ENCODE measurements at places on chromosomes 11 and 22. TPM values are rescaled to one million over a fixed set of nuclear protein-coding genes. Genes with fewer than 3 reads are reported as not detected.

The APOA4 gene
- not detected for total RNA-seq

The VSIG10L2 gene
- 0.27 TPM for total RNA-seq

- DNase-seq, result no peak
Observed at GRCh38 chr11:131408025-131408640, 37.7 kb downstream of the NTM start.

DNA sequence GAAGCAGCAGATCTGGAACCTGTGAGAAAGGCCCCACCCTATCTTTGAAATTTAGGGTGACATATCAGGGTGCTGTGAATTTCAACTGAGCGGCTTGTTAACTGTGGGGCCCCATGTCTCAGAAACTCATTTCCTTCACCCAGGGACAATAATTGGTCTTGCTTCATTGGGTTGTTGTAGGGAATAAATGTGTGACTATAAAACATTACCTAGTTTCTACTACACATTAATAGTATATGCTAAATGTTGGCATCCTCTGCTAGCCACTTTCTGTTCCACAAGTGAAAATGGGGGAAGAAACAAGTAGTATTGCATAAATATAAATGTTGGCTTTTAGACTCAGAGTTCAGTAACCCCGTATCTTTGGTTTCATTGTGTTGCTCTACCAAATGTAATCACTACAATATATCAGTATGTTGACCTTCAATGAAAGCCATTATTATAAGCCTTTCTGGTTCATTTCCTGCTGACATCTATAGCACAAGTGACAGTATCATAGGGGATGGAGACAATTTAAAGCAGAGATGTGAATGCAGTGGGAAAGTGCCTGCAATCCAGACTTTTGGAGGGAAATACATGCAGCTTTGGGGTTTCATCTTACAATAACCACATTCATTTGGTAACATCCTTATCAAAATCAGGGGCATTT lies 905.5 kb upstream of the RAG2 start:
- DNase-seq, result no peak

DNA sequence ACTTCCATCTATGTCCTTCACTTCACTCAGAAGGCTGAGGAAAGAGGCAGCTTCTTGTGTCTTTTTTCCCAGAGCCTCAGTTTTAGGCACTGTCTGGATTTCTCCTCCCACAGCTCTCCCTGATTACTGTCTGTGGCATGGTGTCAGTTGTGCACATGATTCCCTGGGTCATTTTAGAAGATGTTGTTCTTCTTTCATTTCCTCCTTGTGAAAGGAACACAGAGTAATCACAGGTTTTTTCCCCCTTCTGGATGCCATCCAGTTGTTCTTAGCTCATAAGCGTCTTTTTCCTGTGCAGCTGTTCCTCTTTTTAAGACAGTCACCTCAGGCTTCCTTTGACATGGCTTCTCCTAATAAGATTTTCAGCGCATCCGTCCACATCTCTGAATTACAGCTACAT lies 212.2 kb downstream of the FAM181B start:
- DNase-seq, result no peak

The HOATZ gene
- total RNA-seq, result not detected

- no peak for DNase-seq
Observed at GRCh38 chr11:95531116-95531515, 258.5 kb downstream of the FAM76B start.

The GAL gene
- not detected for total RNA-seq

- no peak for DNase-seq
Observed at GRCh38 chr22:43151251-43152002, at the start of gene TSPO. Gene TSPO (plus strand): TSS chr22:43151559. CDS start chr22:43159239, 7,680 bp downstream.

DNA sequence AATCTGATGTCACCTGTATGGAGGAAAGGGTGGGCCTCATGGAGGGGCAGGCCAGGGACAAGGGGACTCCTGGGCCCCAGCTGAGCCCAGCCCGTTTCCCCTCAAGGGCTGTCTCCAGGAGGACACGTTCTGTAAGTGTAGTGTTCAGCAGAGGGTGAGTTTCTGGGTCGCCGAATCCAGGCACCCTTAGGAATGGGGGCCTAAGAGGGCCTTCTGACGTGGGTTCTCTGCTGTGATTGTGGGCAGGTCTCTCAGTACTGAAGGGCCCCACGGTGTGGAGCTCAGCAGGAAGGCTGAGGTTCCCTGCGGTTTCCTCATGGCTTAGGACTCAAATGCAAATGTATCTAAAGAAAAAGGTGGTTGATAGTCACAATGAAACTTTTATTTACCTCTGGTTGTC lies 6.5 kb downstream of the PTDSS2 start:
- no peak for DNase-seq

GRCh38 chr22:32573991-32574390 lies 99.4 kb downstream of the FBXO7 start:
- no peak for DNase-seq

DNA sequence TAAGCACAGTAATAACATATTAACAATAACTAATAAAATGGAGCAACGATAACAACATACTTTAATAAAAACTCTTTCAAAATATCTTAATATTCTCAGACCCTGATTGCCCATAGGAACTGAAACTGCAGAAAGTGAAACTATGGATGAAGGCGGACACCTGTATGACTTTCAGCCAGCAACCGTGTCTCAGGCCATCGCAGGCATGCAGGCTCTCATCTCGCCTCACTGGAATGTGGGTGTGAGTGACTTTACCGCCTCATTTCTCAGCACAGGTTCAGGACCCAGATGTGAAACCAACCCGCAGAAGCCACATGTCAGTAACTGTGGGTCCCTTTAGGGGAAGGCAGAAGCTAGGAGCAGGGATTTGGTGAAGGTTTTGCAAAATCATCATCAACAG lies 539.1 kb downstream of the FAM181B start:
- no peak for DNase-seq

The RBM4 gene
- total RNA-seq, result 68.6 TPM

DNA sequence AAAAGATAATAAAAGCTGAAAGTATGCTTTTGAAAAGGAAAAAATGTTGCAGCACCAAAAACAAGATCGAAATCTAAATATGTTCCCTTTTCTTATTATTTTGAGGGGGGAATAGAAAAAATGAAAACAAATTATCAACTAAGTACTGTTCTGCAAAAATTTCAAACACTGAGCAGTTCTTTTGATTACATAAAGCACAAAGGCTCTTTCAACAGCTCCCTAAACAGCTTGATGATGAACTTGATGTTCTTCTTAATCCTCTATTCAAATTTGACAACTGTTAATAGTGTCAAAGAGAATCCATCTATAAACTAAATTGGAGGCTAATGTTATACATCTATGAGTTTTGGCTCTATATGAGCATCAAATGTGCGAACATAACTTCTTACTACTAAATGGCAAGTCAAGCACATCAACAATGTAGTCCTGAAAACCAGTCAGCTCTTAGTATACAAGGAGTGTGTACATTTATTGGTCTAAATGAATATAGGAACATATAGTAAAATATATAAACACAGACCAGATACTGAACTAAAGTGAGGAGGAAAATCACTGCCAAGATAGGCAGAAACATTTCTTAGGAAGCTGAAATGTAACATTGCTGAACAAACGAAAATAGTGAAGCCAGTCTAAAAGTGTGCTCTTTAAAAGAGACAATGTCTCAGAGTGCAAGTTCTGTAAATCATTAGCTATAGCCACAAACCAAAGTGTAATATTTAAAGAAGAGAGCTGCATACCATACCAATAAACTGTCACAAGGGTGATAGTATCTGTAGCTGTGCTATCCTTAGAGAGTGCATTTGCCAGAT lies 94.3 kb downstream of the SOX6 start:
- DNase-seq, result no peak

GRCh38 chr11:44817207-44817949 lies 90.6 kb downstream of the TSPAN18 start:
- no peak for DNase-seq

DNA sequence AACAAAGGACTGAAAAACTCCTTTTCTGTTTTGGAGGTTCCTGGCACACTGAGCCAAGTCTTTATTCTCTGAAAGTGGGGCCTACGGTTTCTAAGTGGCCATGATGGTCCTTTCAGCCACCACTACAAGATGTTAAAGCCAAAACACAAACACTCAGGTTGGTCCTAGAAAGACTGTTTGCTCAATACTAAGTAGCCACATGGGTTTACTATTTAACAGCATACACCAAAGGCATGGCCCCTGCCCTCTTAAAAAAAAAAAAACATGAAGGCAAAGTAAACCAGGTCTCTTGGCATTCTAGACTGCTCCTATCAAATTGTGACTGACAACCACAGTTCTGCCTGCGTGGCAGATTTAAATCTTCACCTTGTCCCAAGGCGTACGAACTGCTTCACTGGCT lies 123.6 kb upstream of the BID start:
- no peak for DNase-seq

DNA sequence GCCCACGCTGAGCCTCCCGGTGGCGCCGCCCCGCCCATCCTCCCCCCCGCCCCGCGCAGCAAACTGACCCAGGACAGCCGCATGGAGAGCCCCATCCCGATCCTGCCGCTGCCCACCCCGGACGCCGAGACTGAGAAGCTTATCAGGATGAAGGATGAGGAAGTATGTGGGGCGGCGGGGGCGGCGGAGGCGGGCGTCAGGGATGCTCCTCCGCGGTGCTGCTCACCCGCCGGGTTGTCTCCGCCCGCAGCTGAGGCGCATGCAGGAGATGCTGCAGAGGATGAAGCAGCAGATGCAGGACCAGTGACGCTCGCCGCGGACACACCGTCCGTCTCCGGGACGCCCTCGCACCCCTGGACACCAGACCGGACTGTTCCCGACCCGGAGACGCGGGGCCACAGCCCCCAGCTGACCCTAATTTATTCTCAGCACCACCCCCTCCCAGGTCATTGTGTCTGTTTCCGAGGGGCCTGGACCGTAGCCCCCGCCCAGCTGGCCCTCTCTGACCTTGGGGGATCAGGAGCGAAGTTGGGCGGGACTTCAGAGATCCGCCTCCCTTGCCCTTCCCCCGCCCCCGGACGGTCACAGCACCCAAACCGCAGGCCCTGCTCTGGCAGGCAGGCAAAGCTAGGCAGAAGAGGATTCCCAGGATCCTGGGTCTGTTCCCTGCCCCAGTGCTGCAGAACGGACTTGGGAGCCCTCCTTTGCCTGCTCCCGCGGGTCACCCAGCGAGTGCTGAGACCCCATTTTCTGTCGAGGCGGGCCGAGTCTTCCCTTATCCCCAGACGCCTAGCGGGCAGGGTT lies 959 bp upstream of the GP1BB start:
- no peak for DNase-seq

The CASP5 gene
- not detected for total RNA-seq

DNA sequence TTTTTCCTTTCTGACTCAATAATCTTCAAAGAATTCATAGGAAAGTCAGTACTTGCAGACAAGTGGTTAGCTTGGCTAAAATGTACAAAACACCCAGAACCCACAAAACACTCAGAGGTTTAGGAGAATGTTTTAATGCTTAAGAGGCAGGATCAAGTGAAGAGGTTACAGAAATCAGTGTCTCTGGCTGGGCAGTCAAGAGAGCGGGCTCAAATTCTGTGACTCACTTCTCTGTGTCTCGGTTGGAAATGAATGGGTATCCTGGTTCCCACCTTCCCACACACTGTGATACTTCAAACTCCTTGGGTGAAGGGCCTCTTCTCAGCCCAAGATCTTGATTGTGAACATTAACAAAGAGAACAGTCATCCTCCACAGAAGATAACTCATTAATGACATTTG lies 3.8 kb downstream of the MPEG1 start:
- DNase-seq, result no peak

GRCh38 chr11:8023831-8024555 lies 36.9 kb downstream of the EIF3F start:
- no peak for DNase-seq

- DNase-seq, result no peak
Observed at GRCh38 chr22:27185760-27186302, 528.4 kb downstream of the MIAT start.

The SLC29A2 gene
- 4.3 TPM for total RNA-seq

- no peak for DNase-seq
Observed at GRCh38 chr22:17925431-17925841, 98.9 kb downstream of the MICAL3 start.

- DNase-seq, result no peak
Observed at GRCh38 chr22:22201185-22201929, 43.2 kb upstream of the VPREB1 start.

The LRRC74B gene
- not detected for total RNA-seq

- DNase-seq, result no peak
Observed at GRCh38 chr22:32964411-32965057, 93.6 kb downstream of the SYN3 start.

DNA sequence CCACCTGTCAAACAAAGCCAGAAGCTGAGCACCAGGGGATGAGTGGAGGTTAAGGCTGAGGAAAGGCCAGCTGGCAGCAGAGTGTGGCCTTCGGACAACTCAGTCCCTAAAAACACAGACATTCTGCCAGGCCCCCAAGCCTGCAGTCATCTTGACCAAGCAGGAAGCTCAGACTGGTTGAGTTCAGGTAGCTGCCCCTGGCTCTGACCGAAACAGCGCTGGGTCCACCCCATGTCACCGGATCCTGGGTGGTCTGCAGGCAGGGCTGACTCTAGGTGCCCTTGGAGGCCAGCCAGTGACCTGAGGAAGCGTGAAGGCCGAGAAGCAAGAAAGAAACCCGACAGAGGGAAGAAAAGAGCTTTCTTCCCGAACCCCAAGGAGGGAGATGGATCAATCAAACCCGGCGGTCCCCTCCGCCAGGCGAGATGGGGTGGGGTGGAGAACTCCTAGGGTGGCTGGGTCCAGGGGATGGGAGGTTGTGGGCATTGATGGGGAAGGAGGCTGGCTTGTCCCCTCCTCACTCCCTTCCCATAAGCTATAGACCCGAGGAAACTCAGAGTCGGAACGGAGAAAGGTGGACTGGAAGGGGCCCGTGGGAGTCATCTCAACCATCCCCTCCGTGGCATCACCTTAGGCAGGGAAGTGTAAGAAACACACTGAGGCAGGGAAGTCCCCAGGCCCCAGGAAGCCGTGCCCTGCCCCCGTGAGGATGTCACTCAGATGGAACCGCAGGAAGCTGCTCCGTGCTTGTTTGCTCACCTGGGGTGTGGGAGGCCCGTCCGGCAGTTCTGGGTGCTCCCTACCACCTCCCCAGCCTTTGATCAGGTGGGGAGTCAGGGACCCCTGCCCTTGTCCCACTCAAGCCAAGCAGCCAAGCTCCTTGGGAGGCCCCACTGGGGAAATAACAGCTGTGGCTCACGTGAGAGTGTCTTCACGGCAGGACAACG lies 11.7 kb downstream of the CXCR5 start:
- DNase-seq, result no peak

The TRPT1 gene
- 23.9 TPM for total RNA-seq

DNA sequence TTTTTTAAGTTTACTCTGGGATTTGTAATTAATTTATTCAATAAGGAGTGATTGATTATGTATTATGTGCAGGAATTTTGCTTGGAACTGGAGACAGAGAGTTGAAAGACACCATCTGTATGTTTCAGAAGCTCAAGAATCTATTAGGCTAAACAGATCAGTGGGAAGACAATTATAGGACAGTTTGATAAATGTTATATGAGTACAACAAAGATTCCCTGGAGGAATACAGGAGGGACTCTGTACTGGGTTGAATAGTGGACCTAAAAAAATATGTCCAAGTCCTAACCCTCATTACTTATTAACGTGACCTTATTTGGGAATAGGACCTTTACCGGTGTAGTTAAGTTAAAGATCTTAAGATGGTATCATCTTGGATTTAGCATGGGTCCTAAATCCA lies 681.2 kb downstream of the NELL1 start:
- DNase-seq, result no peak

The MS4A2 gene
- 0.12 TPM for total RNA-seq

GRCh38 chr11:1088927-1089737 lies 14.5 kb downstream of the MUC2 start:
- no peak for DNase-seq

The MFRP gene
- total RNA-seq, result not detected
